Stimulated activated CD4-positive, alpha-beta T cell treated with anti-CD3 and anti-CD28 coated beads, Interleukin-4, amount 100 ng/mL, for 48 hours (primary cell): ENCODE measurements at places on chromosomes 4 and X.

GRCh38 chrX:98931216-98931615, 1478.9 kb downstream of the PCDH19 start:
- no peak for DNase-seq

GRCh38 chr4:20995610-20996009, 295.4 kb downstream of the PACRGL start:
- DNase-seq = no peak

DNA sequence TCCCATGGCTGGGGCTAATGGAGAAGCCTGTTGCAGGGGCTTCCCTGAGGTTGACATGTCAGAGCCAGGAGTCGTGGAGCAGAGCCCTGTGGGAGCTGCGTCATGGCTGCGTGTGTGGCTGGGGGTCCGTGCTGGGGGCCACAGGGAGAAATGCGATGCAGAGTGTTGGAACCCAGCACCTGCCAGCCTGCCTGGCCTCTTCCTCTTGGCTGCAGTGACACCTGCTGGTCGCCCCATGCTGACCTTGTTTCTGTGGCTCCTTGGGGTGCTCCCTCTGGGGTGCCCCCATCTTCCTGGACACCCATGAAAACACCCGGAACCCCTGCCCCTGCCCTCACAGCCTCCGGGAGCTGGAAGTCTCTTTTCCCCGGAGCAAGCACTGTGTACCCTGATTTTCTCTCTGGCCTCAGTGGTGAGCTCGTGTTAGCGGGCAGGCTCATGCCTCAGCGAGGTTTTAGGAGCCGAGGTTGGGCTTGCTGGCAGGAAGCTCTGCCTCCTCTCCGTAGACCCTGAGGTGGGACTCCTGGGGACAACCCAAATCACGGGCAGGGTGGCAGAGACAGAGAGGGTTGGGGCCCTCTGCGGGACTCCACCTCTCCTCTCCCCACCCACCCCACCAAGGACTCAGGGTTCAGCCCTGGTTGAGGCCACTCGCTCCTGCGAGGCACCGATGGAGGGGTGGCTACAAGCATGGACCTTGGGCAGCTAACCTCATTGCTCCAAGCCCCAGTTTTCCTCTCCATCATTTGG, 103.7 kb downstream of the SORCS2 start:
- no peak for DNase-seq

- DNase-seq = no peak
Measured at GRCh38 chrX:119698845-119699244, 5.9 kb upstream of the SEPTIN6 start.

DNA sequence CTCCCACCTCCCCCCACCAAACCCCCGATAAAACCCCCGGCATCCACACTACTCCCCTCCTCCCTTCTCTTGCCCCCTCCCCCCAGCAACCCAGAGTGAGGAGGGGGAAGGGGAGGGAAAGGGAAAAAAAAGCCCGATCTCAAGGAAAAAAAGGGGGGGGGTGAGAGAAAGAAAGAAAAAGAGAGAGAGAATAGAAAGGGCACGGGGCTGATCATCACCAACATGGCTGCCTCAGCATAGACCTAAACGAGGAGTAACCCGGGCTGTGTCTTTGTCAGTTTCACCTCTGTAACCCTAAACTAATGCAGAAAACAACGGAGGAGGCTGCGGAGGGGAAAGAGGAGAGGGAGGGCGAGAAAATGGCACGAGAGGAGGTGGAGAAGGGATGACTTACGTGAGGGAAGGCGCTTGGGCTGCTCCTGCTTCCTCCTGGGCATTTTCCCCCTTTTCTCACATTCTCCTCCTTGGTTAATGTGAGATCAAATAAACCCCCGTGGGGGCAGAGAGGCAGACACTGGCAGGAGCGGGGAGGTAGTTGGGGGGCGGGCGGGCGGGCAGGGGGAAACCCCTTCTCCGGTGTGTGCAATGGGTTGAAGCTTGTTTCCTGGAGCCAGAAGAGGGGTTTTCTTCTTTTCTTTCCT, 532 bp downstream of the ZNF827 start:
- peak; percentile 18 for DNase-seq

GRCh38 chr4:183659872-183660242, 764 bp downstream of the TRAPPC11 start:
- no peak for DNase-seq

GRCh38 chr4:25982962-25983361, 68.9 kb downstream of the SMIM20 start:
- no peak for DNase-seq

GRCh38 chr4:173519111-173520101, 10.6 kb downstream of the HAND2 start:
- no peak for DNase-seq

- DNase-seq = no peak
Measured at GRCh38 chr4:120070196-120070595, 3.5 kb upstream of the MAD2L1 start.

GRCh38 chr4:158903079-158903456, 134.2 kb downstream of the FNIP2 start:
- DNase-seq = no peak

- DNase-seq = no peak
Measured at GRCh38 chr4:119266153-119266552, 53.6 kb downstream of the USP53 start.

DNA sequence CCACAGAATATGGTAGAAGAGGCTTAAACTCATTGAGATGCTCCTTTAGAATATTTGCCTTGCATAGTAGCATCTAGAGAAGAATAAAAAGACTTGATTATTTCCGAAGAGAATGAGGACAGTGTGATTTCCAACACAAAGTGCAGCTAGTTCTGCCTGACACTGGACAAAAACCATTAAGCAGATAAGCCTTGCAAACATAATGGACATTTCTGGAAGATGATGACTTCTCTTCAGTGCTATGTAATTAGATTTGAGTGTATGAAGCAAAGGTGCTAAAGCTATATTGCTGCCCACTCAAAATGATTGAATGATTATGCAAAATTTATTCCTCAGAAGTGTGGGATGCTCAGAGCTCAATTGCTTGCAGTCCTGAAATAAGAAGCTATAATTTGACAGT, 156.4 kb downstream of the VEGFC start:
- no peak for DNase-seq

GRCh38 chr4:27278615-27279375, 418.2 kb downstream of the STIM2 start:
- no peak for DNase-seq

GRCh38 chr4:34417160-34417559, 1827.2 kb downstream of the ARAP2 start:
- no peak for DNase-seq

- DNase-seq = no peak
Measured at GRCh38 chr4:11881947-11882346, 453.3 kb upstream of the HS3ST1 start.

DNA sequence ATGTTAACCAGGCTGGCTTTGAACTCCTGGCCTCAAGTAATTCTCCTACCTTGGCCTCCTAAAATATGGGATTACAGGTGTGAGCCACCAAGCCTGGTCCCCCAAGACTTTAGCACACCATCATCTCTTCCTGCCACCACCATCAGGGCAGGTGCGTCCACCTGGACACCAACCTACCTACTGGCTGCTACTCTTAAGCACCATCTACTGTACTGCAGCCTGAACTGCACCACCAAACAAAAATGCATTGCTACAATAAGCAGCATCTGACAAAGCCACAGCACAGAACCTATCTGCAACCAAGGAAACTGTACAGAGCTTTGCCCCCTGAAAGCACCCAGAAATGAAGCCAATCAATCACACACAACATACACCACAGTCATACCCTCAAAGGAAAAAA, 139.7 kb downstream of the EFHC2 start:
- no peak for DNase-seq

DNA sequence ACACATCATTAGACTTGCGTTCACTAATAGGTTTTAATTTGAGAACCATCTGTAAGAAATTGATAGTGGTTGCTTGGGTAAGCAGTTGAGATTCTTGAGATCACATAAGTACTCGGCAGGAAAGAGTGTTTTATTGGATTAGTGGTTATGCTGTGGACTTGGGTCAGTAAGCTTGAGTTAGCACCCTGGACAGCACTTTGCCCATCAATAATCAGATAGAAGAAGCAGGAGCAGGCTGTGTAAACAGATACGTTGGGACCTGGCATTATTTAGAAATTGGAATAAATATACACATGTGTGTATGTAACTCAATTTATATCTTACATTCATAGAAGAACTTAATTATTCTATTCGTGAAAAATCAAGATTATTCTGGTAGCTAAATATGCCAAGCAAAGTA, 357.5 kb upstream of the SMIM31 start:
- DNase-seq = no peak

- no peak for DNase-seq
Measured at GRCh38 chr4:11525085-11525484, 96.4 kb upstream of the HS3ST1 start.

DNA sequence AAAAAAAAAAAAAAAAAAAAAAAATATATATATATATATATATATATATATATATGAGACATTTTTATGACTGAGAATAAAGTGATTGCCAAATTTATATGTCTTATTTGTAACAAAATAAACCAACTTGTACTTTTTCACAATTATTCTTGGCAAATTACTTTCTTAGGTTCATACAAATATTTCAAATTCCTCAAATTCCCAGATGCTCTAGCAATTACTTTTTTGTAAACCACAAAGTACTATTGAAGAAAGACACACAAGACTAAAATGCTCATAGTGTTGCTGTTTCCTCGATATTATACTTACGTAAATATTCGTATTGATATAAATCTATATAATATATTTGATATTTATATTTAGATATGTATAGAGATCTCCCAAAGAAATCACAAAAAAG, 390.0 kb downstream of the FAT4 start:
- no peak for DNase-seq

GRCh38 chr4:118732591-118733330, 47.6 kb downstream of the METTL14 start:
- no peak for DNase-seq

DNA sequence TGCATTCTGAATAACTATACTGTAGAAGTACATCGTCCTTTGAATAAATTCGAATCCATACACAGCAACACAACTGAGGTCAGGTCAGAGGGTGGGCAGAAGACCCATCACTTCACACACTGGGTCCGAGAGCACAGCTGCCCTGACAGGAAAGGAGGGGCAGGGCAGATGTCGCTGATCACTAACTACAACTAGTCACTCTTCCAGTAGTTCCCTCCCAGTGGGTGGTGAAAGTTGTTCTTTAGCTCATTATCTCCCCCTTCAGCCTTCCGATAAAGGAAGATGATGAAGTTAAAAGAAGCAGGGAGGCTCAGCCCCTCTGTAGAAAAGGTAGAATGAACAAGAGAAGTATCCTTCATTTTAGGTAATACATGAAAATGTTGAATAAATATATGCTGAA, 278.9 kb downstream of the INPP4B start:
- no peak for DNase-seq

DNA sequence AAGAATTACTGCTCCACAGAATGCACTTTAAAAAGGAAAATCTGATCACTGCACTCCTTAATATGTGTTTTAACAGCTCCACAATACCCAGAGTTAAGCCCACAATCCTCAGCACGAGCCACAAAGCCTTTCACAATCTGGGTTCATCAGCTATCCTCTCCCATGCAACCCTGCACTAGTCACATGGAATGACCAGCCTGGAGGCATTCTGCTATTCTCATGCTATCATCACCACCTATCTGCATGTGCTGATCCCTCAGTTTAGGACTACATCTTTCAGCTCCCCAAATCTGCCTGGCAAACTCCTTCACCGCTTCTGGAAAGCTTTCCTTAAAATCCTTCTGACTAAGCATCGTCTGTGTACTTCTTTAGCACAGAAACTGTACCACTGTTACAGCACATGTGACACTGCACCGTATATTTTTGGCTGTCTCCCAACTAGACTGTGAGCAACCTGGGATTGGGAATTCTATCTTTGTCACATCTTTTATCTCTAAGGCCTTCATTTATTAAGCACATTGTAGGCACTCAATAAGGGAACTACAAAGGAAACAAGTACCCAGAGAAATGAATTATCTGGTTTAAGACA, 18.3 kb upstream of the EIF1AX start:
- DNase-seq = no peak

GRCh38 chr4:97457253-97457652, 686.0 kb downstream of the STPG2 start:
- no peak for DNase-seq

GRCh38 chrX:129318375-129318774, 204.9 kb downstream of the SMARCA1 start:
- DNase-seq = no peak

DNA sequence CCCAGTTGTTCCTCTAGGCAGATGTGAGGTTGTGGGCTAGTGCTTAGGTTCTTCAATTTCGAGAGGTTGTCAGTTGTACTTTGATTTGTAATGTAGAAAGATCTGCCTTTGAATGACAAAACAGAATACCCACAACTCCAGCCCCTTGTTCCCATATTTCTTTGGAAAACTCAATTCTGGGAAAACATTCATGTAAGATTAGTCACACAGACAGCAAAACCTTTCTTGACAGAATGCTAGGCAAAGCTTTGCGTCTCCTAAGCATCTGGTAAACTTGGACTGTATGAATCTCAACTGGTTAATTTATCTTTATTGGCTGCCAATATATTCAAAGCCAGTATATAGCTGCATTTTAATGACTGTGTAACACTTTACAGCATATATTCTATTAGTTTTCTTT, 34.9 kb downstream of the NOCT start:
- DNase-seq = no peak

- no peak for DNase-seq
Measured at GRCh38 chr4:8356856-8357255, 83.7 kb downstream of the ACOX3 start.

GRCh38 chr4:187321711-187322110, 598.1 kb upstream of the FAT1 start:
- DNase-seq = no peak

- DNase-seq = no peak
Measured at GRCh38 chr4:133188433-133189146, 39.5 kb downstream of the PCDH10 start.

- no peak for DNase-seq
Measured at GRCh38 chr4:111977419-111977965, 167.8 kb upstream of the FAM241A start.

DNA sequence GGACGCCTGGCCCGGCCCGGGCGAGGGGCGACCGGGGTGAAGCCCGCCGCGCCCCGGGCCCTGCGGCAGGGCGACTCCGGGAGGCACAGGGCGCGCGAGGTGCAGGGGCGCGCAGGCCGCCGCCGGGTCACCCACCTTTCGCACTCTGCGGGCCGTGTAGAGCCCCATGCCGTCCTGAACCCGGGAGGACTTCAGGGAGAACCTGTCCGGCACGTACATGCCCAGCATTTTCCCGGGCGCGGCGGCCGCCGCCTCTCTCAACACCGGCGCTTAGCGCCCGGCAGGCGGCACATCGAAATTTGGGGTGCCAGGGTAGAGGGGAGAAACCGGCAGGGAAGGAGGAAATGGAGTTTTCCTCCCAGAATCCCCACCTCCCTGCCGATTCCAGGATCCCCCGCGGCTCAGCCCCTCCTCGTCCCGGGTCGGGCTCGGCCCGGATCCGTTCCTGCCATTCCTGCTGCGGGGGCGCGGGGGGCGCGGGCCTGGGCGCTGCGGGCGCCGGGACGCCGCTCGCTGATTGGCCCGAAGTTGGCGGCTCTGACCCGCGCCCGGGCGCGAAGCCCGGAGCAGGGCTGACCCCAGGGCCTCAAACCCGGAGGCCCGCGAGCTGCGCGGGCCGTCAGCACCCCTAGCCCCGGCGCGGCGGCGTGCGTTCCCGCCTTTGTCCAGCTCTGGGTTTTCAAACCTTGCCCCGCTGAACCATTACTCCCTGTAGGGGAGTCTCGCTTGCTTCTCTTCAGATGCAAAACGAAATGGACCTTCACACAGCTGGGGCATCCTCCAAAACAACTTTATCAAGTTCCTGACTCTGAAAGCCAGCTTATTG, at the start of gene PRDM5:
TSS of gene PRDM5 (minus strand) at position 346 of the 826 bp plus-strand sequence. CDS start at position 228, 118 bp downstream.
- DNase-seq = peak; percentile 7

- DNase-seq = peak; percentile 59
Measured at GRCh38 chrX:102720237-102721168, at the start of gene GPRASP3. TSS of gene GPRASP3 (plus strand) at chrX:102720743. CDS start at chrX:102748996, 28,253 bp downstream.

GRCh38 chrX:45208121-45208856, 7.6 kb upstream of the DIPK2B start:
- no peak for DNase-seq
